ENCODE measurements at places on chromosomes 5 and 9.
A peak's percentile ranks its signal among the peaks of the same experiment; 100 is the strongest.

DNA sequence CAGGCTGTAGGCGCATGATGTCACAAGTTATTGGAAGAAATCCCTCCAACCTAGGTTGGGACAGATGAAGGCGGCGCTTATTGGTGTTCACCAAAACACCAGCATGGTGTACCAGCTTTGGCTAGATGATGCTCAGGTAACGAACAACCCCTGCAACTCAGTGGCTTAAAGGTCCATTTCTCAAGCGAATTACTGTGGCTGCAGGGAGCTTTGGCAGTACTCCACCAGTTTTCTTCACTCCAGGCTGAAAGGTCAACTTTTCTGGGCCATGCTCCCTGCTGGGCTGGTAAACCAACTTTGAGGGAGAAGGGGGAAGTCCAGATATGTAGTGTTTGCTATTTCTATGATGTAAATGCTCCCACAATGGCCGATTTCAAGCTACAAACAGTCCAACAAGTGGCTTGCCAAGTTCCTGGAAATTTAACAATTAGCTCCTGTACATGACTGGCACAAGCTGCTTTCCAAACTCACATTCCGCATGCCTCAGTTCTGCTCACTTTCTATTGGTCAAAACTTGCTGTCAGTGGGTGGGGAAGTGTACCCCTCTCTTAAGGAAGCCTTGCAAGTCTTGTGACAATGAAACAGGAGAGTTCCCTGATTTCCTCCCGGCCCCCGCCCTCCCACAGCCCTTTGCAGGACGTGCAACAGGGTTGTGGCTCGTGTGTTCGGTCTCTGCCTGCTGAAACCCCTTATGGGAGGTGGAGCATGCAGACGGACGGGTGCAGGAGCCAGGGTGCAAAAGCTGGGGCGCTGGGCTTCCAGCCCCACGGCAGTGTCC, 588 bp upstream of the ZBED3 start:
- no peak for DNase-seq

- peak; percentile 88 for DNase-seq
Measured at GRCh38 chr9:36166168-36166927, 2.8 kb upstream of the CCIN start.

DNA sequence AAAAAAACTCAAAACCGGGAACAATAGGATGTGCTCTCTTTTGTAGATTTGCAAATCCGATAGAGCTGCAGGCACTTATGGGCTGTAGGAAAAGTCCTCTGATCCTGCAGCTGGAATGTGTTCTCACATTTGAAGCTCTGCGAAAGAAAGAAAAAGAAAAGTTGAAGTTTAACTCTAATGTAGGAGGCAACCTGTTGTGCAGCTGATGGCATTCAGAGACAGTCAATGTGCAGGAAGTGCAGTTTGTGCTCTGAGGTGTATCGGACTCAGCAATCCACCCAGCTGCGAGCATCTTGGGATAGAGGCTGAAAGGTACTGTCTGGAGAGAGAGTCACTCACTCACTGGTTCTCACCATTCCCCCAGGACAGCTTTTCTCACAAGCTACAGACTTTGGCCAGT, 339.2 kb downstream of the AGTPBP1 start:
- DNase-seq, result no peak

DNA sequence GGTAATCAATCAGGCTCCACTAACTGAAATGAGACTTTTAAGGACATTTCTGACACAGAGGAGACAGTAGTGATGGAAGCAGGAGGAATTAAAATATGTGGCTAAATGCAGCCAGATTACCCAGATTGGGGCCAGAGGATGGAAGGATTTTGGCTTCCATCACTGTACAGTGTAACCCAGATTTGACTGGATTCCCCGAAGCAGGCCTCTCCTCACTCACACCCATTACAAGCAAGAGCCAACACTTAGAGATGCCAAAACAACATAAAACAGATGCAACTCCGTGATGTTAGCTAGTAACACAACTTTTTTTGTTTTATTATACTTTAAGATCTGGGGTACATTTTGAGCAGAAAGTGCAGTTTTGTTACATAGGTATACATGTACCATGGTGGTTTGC, 17.6 kb downstream of the TEK start:
- DNase-seq, result no peak

DNA sequence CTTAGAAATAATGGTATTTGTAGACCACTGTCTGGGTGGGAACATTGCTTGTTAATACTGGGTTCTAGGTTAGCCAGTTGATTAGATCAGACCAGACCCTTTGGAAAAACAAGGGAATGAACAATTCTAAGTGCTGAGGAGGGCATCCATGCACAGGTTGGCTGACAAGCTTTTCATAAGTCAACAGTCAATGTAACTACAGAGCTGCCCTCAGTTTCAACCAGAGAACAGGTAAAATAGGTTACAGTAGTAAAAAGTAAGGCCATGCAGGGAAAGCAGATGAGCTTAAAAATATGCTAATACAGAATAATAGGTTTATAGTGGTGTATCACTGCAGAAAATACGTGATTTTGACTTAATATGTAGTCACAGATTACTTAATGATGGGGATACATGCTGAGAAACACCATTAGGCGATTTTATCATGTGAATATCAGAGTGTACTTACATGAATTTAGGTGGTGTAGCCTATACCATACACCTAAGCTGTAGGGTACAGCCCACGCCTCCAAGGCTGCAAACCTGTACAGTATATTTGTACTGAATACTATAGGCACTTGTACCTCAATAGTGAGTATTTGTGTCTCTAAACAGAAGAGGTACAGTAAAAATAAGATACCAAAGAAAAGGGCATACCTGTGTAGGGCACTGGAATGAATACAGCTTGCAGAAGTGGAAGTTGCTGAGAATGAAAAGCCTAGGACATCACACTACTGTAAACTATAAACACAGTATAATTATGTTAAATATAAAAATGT, 6.1 kb upstream of the FGF18 start:
- no peak for DNase-seq

DNA sequence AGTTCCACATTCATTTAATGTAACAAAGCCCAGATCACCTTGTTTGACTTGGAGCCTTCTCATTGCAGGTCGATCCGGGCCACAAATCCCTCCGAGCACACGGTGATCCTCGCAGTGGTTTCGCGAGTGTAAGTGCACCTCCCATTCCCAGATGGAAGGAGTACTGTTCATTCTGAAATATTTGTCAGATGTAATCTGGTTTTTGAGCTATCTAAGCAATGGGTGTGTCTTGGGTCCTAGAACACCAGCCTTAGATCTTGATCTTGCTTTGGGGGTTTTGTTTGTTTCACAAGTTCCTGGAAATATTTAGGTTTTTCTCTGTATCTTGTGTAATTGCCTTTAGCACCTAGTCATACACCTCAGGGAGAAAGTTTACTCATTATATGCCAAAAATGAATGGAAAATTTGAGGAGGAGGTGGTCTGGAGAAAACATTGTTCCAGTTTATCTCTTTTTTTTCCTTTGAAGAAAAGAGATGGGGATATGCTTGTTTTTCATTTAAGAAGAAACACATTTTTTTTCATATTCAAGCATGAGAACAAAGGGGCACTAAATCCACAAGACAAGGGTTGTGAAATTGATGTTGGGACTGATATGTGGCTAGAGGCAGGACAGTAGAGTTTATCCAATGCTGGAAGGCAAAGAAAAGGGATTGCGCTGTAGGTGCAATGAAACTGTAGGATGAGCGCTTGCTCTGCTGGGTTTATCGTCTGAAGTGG, 118.6 kb downstream of the PDE8B start:
- no peak for DNase-seq

GRCh38 chr5:42005561-42006153, 80.6 kb downstream of the FBXO4 start:
- peak; percentile 35 for DNase-seq

DNA sequence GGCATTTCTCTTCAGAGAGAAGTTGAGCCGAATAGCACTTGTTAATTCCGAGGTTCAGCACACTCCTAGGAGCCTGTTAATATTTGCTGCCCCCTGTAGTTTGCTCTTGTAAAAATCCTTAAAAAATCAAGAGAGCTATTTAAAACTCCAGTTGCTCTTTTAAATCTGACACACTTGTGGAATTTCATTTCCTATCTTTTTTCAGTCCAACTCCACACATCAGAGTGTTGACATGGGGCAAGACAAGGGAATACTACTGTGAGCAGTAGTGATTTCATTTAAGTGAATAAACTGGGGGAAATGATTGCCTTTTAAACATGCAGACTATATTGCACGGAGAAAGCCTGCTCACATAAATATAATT, 1096.3 kb upstream of the DMAC1 start:
- peak; percentile 29 for DNase-seq

GRCh38 chr5:99089822-99090549, 161.2 kb upstream of the CHD1 start:
- peak; percentile 5 for DNase-seq

- DNase-seq, result no peak
Measured at GRCh38 chr9:123832858-123833650, 96.9 kb downstream of the DENND1A start.

DNA sequence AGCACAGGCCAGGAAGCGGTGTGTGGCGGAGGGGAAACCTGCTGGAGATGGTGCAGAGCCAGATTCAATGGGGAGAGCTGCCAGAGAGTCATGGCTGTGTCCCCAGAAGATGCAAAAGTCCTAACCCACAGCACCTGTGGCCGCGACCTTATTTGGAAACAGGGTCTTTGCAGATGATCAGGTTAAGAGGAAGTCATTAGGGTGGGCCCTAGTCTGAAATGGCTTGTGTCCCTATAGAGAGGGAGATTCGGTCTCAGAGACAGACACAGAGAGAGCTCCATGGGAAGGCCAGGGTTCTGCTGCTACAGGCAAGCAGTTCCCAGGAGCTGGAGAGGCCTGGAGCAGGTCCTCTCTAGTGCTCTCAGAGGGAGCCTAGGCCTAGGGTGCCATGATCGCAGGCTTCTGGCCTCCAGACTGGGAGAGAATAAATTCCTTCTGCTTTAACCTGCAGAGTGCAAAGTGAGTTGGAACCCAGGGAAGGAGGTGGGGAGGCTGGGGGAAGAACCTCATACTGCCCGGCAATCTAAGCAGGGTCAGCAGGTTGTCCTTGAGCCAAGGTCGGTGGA, 1.9 kb upstream of the LPCAT1 start:
- DNase-seq, result no peak

DNA sequence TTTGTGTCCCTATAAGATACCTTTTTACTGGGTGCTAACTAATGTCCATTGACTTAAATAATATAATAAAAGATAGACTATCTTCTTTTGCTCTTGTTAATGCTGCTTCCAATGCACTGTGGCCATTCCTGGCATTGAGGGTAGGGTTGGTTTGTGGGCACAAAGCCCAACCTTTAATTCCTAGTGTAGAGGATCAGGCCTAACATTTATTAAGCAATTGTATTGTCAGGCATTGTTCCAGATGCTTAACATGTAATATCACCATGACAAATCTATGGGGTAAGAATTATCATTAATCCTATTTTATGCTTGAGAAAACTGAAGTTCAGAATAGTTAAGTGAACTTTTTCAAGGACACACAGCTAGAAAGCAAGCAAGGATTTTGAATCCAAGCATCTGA, 60.4 kb upstream of the GPBP1 start:
- DNase-seq, result peak; percentile 6

- DNase-seq, result no peak
Measured at GRCh38 chr5:93221-93980, 1.4 kb downstream of the PLEKHG4B start.

DNA sequence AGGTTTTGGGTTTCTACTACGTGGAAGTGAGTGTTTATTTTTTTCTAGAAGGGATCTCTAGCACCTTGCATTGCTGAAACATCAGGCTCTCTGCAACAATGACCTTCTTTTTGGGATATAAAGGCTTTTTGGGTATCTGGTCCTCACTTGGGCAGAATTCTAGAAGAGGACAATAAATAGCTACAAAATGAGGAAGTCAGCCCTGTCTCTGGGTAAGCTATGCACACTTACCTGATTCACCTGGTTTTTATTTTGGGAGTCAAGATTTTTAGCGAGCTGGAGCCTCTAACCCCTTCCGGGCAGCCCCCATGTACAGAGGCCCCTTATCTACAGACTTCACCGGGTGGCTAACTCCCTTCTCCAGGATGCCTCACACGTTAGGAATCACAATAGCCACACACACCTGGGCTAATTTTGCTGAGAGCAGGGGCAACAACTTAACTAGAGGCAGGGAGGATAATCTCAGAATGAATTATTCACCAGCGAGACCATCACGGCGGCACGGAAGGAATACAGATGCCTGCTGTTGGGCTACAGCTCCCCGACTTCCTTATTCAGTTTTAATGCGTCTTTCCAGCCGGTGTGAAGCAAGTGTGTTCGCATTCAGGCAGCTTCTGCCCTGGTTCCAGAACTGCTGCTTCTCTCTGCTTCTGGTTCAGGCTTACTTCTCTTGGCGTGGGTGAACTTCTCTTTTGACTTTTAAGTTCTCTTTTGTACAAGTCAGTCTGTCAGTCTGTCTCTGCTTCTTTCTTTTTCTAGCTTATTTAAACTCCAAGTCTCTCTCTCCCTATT, 341.0 kb upstream of the PANK3 start:
- DNase-seq, result no peak

DNA sequence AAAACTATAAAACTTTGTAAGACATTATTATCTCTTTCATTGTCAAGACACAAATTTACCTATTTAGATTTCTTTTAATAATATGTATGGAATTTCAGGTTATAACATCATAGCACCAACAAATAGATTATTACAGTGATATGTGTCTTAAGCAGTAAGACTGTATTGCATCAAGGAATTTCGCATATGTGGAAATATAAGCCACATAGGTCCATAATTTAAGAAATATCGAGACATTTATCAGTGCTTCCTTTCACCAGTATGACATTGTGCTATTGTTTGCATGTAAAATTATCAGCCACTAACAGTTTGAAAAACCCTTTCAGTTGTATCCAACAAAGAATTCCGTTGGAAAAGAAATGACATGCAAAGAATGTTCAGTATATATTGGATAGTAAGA, 186.7 kb upstream of the RASA1 start:
- DNase-seq, result no peak

DNA sequence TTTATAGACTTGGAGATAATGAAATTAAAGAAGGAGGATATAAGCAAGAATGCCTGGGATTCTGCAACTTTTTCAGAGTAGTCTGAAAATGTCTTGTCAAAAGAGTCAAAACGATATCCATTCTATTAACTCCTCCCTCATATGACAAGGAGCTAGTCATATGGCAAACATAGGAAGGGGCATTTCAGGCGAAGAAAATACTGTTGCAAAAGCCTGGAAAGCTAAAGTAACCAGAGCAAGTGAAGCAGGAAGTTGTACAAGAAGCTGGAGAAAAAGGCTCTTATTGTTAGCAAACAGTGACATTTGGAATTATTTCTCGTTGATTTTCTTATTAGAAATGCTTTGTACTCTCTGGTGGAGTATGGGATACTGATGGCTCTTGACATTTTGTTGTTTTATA, 94.0 kb upstream of the PTPRD start:
- no peak for DNase-seq
